ENCODE measurements at places on chromosomes 13 and 19.

DNA sequence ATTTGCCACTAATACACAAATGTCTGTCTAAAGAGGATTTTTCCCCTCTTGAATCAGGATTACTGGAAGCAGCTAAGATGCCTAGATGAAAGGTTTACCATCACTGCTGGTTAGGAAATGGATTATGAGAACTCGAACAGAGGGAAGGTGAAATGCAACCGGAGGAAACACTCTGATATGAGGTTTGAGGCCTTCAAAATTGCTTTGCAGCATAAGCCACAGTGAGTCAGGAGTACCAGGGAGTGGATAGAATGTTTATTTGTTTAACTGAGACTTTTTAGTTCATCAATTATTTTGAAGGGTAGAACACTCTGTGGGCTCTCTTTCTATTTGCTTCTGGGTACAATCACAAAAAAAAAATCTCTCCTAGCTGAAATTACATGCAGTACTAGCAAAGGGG, 18.1 kb downstream of the CDADC1 start:
- DNase-seq, result no peak

DNA sequence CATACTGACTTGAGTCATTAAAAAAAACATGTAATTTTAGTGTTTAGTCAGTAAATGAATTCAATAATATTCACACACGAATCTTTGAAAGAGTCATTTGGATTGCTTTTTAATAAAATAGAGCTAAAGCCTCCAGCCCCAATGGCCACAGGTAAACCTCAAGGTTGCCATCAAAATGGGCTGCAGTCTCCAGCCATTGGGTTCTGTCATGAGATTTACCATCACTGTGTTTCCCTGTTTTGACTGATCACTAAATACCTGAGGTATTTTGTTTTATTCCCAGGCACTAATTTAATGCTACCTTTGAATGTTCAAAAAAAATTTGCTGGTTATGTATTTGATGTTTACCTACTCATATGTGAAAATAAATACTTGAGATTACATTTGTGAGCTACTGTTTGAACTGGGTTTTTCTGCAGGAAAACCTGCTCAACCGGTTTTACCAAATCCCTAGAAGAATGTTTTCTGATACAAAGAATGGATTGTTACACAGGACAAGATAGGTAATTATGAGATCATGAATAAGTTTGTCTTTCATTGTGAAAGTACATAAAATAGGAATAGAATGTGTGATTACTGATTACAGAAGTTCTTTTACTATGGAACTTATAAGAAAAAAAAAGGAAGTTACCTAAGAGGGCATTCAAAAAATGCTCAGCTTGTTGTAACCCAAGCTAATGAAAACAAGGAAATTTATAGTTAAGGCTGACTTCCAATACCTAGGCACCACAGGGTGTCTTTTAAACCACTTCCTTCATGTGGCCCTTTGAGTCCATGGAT, 391.3 kb downstream of the EFNB2 start:
- no peak for DNase-seq

DNA sequence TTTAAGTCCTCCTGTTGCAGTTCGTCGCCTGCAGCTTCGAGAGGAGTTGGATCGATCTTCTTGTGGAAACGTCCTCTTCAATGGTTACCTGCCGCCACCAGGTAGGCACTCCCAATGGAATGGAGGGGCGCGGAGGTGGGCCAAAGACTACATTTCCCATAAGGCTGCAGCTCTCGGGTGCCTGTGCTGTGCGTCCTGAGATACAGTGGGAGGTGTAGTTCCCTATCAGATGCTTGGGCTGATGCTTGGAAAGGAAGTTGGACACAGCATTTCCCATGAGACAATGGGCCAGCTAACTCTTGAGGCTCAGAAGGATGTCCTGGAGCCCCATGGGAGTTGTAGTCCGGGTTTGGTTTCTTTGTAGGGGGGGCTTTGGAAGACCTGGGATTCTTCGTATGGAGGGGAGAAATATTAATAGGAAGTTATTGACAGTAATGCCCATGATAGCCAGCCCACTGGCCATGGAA, 1.8 kb downstream of the SHKBP1 start:
- no peak for DNase-seq

- no peak for DNase-seq
Measured at GRCh38 chr13:28705461-28706083, 13.2 kb downstream of the SLC46A3 start.

- DNase-seq, result no peak
Measured at GRCh38 chr19:31258211-31259052, 90.8 kb downstream of the TSHZ3 start.

DNA sequence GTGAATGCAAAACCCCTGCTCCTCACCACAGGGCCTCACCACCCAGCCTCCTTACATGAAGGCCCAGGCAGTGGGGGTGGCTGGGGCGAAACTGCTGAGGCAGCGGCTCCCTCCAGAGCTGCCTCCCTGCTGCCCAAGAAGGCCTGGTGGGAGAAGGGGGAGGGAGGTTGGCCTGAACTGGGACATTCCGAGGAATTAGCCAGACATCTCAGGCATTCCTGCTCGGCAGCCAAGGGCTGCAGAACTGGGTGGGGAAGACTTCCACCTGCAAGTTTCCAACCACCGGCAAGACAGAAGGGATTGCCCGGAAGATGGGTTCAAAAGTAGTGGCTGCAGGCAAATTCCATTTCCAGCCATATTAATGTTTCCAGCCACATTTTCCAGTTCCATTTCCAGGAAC, 2.3 kb upstream of the PSPN start:
- peak; percentile 35 for DNase-seq

- no peak for DNase-seq
Measured at GRCh38 chr19:29501816-29502580, 23.8 kb upstream of the VSTM2B start.

- no peak for DNase-seq
Measured at GRCh38 chr19:1098177-1099051, 3.2 kb upstream of the POLR2E start.

- no peak for DNase-seq
Measured at GRCh38 chr13:98556142-98556816, 20.6 kb downstream of the STK24 start.

DNA sequence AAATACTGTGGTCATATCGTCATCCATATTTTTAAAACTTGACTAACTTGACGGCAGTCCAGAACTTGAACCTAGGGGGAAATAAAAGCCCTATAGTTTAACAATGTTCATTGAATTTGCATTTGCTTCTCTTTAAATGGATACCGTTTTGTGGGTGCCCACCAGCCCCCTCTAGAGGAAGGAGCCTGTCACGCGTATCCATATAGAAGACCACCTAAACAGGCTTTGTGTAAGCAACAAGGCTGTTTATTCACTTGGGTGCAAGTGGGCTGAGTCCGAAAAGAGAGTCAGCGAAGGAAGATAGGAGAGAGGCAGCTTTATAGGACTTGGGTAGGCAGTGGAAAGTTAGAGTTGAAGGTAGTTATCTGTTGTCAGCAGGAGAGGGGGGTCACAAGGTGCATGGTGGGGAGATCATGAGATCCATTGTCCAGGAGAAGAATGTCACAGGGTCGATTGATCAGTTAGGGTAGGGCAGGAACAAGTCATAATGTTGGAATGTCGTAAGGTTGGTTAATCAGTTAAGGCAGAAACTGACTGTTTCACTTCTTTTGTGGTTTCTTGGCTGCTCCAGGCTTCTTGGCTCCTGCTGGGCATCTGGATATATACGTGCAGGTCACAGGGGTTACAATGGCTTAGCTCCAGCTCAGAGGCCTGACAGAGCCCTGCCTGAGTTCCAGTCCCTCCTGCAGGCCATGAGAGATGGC, 42.5 kb upstream of the ANKRD10 start:
- DNase-seq, result no peak

- DNase-seq, result no peak
Measured at GRCh38 chr19:19652482-19653295, 9.2 kb upstream of the GMIP start.

DNA sequence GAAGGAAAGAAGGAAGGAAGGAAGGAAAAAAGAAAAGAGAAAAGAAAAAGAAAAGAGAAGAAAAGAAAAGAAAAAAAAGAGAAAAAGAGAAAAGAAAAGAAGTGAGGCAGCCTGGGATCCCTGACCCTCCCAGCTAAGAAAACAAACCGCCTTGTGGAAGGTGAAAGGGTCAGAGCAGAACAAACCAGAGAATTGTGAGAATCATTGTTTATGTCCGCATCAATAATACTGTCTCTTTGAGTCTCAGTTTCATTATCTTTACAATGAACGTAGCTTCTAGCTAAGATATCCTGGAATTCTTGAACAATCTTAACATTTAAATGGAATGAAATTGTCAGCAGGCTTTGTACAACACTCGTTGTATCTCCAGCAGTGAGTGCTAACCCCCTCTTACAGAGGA, 66.4 kb upstream of the SERP2 start:
- DNase-seq, result no peak

- DNase-seq, result no peak
Measured at GRCh38 chr13:19818223-19818842, 35.6 kb upstream of the PSPC1 start.

- DNase-seq, result no peak
Measured at GRCh38 chr19:49556412-49557398, 23.7 kb downstream of the NOSIP start.

- DNase-seq, result no peak
Measured at GRCh38 chr13:98273824-98274742, 97.0 kb upstream of the RNF113B start.

- no peak for DNase-seq
Measured at GRCh38 chr19:13074378-13074777, 28.3 kb downstream of the LYL1 start.

GRCh38 chr19:30068528-30069395, 126.7 kb downstream of the URI1 start:
- DNase-seq, result no peak

GRCh38 chr13:24748061-24748400, 15.9 kb upstream of the RNF17 start:
- DNase-seq, result no peak

- no peak for DNase-seq
Measured at GRCh38 chr19:7295912-7296536, 1.8 kb upstream of the INSR start.

DNA sequence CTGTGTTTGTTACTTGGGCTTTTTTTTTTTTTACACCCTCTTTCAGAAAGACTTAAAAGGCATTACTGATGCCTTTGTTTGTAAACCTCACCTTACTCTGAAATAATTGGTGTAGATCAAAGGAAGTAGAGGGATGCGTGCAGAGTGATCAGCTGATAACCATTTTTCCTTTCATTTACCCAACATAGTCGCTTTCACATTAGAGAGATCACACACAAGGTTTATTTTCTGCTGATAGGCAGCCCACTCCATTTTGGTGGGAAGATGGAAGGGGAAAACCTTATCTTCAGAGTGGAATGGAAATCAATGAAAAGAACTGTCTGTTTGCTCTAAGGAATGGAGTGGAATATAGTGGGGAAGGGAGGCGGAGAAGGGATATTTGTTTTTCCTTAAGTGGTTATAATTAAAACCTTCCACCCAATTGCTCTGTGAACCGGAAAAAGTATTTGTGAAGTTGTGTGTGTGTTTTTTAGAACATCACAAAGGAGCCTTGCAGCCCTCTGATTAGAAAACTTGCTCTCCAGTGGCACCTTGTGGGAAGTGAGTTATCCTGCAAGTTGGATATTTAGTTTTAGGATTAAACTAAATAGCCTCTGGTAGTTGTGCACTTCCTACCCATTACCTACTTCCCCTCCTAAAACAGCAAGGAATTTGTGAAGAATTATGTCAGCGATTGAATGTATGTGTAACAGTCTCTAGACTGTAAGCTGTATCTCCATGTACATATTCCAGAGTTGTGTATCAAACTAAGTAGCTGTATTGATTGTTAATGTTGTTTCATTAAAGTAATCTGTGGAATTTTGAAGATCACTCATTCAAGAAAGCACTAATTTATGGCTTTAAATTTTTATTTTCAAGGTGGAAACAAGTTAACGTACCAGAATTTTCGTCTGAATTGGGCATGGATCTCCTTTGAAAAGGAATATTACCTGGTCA, 76.8 kb downstream of the FREM2 start:
- no peak for DNase-seq

DNA sequence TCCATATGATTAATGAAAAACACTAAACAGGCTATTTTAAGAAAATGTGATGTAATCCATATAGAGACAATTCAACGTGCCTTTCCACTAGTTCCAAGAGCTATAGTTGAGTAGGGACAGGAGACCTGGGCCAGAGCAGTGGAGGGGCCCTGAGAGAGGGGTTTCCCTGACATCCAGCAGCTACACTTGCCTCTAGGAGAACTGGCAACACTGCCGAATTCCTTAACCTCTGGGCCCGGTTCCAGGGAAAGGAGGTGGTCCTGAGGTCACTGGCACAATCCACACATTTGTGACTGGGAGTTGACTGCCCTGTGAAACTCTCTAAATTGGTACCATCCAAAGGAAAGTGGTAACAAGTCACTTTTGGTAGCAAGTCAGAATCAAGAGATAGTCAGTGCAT, 264.4 kb downstream of the DCLK1 start:
- no peak for DNase-seq

DNA sequence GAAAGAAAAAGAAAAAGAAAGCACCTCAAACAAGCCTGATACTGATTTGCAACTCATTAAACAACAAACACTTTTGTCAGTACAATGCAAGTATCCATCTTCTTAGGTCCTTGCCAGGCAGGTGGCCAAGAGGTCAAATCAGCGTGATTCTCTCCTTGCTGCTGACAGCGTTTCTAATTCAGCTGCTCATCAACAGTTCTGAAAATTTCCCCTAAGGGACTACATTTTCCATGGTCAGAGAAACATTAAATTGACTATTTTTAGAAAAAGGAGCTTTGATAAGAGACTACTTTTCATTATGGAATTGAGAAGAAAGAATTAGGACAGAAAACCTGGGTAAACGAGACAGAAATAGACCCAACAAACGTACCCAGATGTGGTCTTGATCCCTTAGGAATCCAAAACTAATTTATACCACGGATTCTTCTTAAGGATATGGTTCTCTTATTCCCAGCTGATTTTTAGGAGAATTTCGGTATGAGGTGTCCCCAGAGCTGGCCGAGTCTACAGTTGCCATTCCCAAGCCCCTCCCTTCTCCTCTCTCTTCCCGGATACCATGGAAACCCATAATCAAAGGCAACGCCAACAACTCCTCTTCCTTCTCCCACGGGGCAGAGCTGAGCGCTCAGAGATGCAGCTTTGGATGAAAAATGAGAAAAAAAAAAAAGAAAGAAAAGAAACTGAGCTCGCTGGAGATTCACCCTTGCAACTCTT, 29.5 kb upstream of the CEBPG start:
- no peak for DNase-seq

- no peak for DNase-seq
Measured at GRCh38 chr19:966485-967088, 17.6 kb upstream of the WDR18 start.

DNA sequence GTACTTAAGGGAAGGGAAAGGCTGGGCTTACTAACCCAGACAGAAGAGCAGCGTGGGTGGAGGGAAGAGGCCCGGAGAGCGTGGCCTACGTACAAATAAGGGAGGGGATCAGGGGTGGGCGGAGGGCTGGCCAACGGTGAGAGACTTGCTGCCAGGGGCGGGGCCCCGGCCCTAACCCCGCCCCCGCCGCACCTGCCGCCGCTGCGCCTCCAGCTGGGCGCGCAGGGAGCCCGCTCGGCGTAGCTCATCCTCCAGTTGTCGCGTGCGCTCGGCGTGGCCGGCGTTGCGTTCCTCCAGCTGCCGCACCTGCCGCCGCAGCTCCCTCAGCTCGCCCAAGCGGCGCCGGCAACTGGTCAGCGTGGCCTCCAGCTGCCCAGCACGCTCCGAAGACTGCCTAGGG, 5.7 kb downstream of the HOOK2 start:
- DNase-seq, result no peak

- no peak for DNase-seq
Measured at GRCh38 chr13:75641026-75641425, 4.9 kb downstream of the LMO7 start.

All from GM04503 (cell line).